Cerebellar cortex (tissue), 1 donor: ENCODE measurements at places on chromosomes 1 and 21.

DNA sequence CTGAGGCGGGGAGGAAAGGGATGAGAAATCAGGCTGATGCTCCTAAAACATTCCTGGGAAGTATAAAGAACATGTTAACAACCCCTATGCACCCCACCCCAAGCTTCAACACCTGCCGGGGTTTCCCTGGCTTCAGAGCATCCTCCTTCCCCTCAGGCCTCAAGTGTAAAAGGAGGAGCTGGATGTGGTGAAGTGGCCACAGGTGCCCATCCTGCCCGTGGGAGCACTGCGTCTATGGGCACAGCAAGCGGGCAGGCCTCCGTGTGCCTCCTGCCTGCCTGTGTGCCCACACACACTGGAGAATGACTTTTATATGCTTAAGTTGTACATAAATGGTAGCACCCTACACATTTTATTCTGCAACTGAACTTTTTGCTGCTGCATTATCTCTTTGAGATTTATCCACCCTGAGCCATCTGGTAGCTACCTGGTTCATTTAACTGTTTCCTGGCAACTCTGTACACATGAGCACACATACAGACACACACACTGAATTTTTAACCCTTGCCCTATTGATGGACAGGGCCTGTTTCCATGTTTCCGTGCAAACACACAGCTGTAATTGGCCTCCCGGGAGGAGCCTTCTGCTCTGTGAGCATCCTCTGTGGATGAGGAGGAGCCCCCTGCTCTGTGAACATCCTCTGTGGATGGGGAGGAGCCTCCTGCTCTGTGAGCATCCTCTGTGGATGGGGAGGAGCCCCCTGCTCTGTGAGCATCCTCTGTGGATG is 13.4 kb upstream of the FTCD start:
- DNase-seq: no peak

GRCh38 chr1:205954819-205955404 is 11.7 kb upstream of the SLC26A9 start:
- no peak for DNase-seq

GRCh38 chr1:178864326-178864725 is 6.6 kb downstream of the ANGPTL1 start:
- DNase-seq: no peak

DNA sequence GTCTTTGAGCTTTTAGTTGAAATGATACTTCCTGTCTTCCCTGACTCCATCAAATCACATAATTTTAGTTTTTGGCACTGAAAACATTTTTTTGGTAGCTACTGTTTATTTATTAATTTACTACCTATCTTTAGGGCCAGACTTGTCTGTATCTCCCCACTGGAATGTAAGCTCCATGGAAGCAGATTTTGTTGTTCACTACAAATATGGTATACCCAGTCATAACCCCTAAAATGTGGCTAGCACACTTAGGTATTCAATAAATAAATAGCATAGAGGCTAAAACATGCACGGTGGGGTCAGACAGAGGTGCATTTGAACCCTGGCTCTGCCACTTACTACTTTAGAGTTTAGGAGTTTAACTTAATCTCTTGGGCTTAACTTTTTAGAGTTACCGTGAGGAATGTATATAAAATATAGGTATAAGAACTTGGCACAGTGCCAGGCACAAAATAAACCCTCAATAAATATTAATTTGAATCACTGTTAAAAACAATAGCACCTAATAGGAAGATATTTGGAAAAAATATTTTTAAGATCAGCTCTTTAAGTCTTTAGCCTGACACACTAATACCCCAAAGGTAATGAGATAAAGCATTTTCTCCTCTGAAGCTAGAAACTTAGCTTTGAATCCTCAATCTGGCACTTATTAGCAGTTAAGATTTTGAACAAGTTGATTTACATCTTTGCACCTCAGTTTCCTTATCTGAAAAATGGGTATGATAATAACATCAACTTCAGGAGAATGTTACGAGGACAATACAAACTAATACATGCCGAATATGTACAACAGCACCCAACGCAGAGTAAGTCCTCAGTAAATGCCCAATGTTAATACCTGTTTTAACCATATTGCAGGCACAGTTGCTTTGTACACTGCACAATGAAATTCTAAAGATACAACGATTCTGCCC is 59.6 kb upstream of the HP1BP3 start:
- no peak for DNase-seq

DNA sequence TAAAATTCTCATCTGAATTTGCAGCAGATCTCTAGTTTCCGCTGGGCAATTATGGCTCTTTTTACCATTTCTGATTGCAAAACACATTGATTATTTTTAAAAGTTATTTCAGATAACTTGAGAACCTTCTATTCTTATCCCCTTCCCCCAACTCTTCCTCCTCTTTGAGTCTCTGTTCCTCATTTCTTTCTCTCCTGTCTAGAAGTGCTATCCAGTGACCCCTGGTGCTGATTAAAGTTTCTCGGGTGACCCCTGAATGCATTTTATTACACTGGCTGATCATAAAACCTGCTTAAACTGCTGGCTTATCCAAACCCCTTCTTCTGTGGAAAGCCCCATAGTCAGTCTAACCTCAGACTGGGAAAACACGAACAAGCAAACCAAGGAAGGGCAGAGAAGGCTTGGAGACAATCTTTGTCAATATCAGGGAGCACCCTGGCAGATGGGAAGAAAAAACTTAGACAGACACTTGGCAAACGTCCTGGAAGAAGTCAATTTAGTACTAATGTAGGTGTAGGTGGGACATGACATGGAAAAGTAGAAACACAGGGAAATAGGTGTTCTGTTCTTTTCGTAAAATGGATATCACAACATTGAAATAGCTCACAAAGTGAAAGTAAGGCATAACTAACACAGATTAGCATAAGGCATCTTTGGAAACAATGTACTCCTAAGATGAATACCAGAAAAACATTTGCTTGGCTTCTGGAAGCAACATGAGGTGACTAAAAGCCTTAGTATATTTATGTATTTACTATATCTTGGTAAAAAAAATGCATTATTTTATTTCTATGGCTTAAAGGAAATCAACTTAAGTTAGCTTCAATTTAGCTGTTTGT is 61.4 kb downstream of the GORAB start:
- DNase-seq: peak; percentile 69

DNA sequence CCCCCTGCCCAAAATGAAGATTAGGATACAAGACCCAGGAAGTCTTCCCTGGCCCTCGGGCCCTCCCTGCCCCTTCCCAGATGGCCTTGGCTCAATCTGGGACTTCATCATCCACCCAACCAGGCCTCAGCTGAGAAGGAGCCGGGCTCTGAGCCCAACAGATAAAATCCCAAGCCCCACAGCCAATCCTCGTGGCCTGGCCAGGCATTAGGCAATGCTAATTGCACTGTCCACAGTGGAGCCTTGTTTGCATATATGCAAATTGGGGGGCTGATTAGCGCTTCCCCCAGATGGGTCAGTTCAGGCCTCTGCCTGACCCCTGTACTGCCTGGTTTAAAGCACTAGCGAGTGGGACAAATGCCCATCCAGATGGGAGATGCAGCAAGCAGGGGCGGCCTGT is 34.9 kb downstream of the IGSF21 start:
- peak; percentile 69 for DNase-seq

DNA sequence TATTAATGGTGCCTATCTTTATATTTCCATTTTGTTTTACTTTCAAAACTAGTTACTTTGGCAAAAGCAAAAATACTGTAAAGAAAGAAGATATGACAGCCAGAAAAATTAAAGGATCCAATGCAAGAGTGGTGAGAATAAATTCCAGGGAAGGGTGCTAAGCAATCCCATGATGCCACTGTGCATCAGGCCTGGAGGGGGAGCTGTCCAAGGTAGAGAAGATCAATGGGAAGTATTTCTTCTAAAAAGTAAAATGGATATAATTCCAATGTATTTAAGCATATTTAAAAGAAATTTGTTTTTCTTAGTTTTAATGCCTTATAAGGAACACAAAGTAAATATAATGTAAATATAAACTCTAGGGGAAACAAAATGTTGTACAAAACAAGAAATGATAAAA is 1382.2 kb upstream of the B3GALT2 start:
- DNase-seq: no peak

- no peak for DNase-seq
These were observed 87.4 kb downstream of the GREM2 start for GRCh38 chr1:240524356-240525069.

- no peak for DNase-seq
These were observed 61.5 kb downstream of the PSMG1 start for GRCh38 chr21:39121600-39122355.

DNA sequence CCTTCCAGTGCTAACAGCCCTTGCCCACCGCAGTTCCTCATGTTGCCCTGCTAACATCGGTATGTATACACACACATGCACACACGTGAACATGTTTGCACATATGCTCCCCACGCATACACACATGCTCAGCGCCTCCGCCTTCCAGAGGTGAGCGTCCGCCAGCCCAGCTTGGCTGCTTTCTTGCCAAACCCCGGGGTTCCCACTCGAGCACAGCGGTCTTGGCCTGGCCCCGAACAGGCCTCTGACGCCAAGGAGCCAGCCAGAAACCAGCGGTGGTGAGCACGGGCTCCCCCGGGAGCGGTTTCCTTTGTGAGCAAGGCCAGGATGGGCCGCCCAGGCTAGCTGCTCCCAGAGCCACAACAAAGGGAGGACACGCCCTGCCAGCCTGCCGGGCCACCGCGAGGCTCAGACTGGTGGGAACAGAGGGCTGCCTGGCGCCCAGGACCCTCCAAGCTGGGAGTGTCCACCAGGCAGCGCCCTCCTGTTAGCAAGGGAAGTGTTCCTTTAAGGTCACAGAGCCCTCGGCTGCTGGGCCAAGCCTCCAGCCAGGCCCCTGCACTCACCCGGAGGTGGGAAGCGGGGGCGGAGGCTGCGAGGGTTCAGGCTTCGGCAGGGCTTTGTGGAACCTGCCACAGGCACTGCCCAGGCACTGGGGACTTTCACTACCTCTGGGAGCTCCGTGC is 65.4 kb downstream of the ALPL start:
- no peak for DNase-seq
